ENCODE measurements at places on chromosomes 2 and 18.

GRCh38 chr2:238901461-238902057, 53.7 kb downstream of the TWIST2 start:
- DNase-seq = no peak

GRCh38 chr18:60228609-60229595, 143.7 kb downstream of the MC4R start:
- DNase-seq = no peak

- no peak for DNase-seq
Measured at GRCh38 chr2:175277772-175278171, 96.3 kb upstream of the ATP5MC3 start.

DNA sequence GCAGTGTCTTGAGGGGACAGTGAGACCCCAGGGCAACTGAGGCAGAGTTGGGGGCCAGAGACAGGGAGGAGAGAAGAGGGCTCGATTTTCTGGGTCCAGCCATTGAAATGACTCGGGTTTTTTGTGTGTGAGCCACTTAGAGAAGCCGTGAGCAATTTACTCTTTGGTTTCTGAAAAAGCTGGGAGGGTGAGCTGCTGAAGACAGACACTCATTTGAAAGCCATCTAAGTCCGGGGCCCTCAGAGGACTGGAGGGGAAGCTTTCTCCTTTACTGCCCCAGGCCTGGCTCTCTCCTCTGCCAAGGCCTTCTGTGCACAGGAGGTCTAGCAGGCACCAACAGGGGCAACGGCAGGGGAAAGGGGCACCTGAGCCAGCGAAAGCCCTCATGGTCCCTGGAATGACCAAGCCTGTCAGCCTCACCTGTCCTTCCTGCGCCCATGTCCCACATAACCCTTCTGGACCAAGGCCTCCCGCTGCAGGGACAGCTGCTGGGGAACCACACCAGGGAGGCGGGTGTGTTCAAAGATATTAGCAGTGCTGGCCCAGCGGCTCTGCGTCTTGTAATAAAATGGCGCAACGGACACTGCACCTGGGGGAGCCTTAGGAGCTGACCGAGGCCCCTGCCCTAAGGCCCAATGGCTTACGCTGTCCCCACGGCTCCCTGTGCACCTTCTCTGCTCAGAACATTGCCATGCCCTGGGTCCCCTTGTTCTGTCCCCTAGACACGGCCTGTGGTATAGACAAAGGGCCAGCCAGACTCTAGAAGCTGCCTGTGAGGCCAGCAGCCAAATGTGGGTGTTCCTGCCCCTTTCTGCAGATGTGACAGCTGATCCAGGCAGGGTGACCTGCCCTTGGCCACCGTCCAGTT, 45.8 kb downstream of the HS6ST1 start:
- DNase-seq = no peak

- DNase-seq = no peak
Measured at GRCh38 chr2:118929059-118929458, 12.9 kb upstream of the MARCO start.

GRCh38 chr18:22921772-22922171, 11.4 kb upstream of the RBBP8 start:
- no peak for DNase-seq

GRCh38 chr2:64331849-64332699, 121.9 kb upstream of the LGALSL start:
- DNase-seq = no peak

- DNase-seq = no peak
Measured at GRCh38 chr2:98489486-98489885, 44.8 kb downstream of the INPP4A start.

DNA sequence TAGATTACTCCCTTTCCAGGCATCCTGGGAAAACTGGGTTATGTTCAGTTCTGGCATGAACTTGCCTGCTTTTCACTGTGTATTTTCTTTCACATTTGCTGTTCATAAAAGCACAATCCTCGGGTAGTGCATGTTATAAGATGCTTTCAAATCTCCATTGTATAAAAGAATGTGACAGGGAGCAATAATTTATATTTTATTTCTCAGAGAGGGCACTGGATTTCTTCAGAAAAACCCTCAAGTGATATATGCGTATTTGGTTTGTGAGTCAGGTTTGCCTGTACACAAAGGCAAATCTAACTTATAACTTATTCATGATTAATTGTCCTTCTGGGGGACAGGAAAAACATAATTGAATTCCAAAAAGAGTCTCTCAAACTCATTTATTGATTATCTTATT, 440.7 kb upstream of the MMADHC start:
- DNase-seq = no peak

DNA sequence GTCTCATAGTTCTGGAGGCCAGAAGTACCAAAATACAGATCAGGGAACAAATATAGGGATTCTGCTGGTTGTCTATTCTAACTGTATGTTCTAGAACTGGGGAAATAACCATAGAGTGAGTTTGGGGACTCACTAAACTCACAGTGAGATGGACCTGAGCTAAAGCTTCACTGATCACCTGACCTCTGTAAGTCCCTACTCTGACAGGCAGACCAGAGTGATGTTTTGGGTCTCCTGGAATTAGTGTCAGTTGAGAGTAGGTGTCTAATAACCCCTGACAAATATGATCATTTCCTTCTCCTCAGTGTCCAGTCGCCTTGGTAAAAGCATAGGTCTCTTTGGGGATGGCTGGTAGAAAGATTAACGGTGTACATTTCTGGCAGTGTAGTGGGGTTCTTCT, 14.2 kb downstream of the PIKFYVE start:
- no peak for DNase-seq

- no peak for DNase-seq
Measured at GRCh38 chr2:99737537-99737936, 247.7 kb upstream of the REV1 start.

DNA sequence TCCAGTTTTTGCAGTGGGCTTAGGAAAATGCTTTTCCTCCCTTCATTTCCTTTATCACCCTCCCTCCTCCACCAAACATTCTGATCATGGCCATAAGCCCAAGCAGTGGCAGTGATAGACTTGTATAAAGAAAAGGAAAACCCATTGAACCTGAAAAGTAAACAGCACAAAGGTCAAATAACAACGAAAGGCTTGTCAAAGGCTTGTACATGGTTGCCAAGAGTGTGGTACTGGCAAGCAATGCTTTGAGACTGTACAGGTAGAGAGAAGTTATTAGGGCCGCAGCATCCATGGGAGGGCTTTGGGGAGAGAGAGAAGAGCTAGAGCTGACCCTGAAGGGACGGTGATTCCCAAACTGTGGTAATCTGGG, 2.1 kb upstream of the VWA3B start:
- peak; percentile 67 for DNase-seq

- no peak for DNase-seq
Measured at GRCh38 chr2:160974803-160975202, 185.4 kb upstream of the TANK start.

DNA sequence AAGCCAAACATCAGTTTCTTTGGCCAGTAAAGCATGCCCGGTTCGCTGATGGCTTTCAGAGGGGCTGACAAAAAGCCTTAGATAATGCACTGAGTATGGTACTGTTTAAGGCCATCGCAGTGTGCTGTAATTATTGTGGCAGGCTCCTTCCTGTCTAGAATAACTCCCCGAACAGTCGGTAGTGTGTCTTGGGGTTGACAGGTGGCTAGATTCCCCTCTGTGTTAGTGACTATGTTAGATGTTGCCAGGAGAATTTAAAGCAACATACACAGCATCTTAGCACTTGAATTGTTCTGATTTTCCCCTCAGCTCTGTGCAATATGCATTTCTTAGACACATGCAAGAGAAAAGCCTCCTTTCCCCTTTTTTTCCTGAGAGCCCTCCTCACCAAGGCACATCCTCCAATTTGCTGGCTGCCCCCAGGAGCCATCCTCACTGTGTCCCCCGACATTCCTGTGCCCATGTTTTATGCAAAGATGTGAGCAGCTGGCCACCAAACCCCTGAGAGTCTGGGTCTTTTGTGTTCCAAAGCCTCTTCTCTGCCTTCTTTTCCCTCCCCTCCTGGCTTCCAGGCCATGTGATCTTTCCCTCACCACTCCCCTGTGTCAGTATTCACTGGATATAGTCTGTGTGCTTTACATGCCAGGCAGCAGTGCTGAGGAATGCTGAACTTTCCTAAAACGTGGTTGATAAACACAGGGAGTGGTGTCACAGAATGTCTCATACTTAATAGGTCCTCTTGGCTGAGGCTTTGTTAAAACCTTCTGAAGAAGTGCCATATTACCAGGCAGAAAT, 331.5 kb downstream of the HRH4 start:
- no peak for DNase-seq

GRCh38 chr2:219261024-219261855, 7.5 kb upstream of the TUBA4A start:
- no peak for DNase-seq

Data from HepG2 (cell line).